Suppressor macrophage treated with lipopolysaccharide for 4 hours (primary cell): ENCODE measurements at places on chromosomes 11 and 22.

- peak; percentile 98 for DNase-seq
These were observed 108.8 kb upstream of the CD44 start for GRCh38 chr11:35029979-35030682.

GRCh38 chr22:40397396-40397795 lies 27.0 kb downstream of the SGSM3 start:
- no peak for DNase-seq

GRCh38 chr22:39937906-39938305 lies 22.3 kb upstream of the TMA7B start:
- no peak for DNase-seq

DNA sequence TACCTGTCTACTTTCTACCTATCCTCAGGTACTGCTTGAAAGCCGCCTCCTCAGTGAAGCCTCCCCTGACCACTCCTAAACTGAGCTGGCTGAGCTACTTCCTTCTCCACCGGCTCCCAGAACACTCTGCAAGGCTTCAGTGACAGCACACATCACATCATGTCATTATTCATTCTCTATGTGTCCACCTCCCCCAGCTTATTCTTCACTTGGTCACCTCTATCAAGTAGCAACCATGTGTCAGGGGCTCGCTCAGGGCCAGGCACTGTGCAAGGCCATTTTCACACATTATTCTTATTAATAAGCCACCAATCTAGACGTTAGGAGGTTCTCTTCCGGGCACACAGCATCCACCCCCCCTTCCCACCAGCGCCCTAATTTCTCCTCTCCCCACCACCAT lies 3.7 kb upstream of the ELFN2 start:
- DNase-seq, result no peak

- DNase-seq, result peak; percentile 85
These were observed 10.5 kb downstream of the TOLLIP start for GRCh38 chr11:1298695-1299492.

DNA sequence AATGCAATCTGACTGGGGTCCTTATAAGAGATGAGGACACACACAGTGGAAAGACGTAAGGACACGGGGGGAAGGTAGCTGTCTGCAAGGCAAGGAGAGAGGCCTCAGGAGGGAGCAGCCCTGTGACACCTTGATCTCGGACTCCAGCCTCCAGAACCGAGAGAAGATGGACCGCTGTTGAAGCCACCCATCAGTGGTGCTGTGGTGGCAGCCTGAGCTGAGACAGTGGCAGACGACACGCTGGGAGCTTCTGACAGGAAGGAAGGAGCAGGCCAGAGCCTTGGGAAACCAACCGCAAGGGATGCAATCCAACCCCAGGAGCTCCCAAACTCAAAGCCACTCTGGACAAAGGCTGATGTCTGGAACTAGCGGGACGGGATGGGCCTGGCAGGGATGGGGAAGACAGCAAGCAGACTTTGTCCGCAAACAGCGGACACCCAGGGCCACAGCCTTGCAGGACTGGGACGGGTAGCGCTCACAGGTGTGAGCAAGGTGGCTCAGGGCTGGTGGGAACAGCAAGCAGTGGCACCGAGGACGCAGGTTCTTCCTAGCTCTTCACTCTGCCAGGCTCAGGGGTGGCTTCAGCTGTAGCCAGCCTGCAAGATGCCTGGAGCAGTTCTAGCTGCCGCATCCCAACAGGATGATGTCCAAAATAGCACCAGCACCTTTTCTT lies 10.9 kb downstream of the LTO1 start:
- no peak for DNase-seq

- no peak for DNase-seq
These were observed 252.8 kb downstream of the JRKL start for GRCh38 chr11:96642583-96642982.

DNA sequence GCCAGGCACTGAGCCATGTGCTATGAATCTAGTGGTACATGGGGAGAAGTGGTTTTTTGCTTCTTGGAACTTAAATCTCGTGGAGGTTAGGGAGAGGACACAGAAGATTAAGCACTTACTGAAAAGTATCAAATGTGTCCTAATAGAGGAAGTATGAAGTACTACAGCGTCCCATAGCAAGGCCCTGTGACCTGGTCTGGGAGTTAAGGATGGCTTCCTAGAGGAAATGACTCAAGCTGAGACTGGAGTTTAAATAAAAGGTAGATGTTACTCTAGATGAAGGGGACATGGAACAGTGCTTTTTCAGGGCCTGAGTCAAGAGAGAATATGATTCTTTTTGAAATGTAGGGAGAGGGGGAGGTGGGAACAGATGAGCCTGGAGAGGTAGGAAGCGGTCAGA lies 202.9 kb downstream of the GRIK4 start:
- no peak for DNase-seq

DNA sequence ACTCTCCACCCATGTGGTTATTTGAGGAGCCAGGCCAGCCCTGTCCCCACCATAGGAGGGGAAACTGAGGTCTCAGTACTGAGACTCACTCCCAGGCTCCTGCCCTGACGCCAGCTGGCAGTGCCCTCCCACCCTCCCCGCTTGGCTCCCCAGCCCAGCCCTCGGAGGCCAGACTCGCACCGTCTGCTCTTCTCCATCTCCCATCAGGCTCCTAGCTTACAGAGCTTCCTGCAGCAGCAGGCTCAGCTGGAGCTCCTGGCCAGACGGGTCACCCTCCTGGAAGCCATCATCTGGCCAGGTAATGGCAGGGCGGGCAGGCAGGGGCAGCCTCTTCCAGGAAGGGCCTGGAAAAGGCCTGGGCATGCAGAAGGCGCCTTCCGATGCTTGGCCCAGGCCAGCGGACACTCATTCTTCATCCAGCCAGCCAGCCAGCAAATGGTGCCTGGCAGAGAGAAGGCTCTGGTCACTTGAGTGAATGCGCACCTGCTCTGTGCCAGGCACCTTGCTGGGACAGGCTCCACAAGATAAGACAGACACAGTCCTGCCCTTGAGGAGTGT lies 12.6 kb downstream of the RHBDD3 start:
- DNase-seq, result no peak

GRCh38 chr11:107696140-107696539 lies 15.7 kb downstream of the SLN start:
- DNase-seq, result no peak

GRCh38 chr22:24087071-24087795 lies 76.1 kb downstream of the CABIN1 start:
- DNase-seq, result no peak

GRCh38 chr11:8036002-8036802 lies 44.8 kb upstream of the TUB start:
- DNase-seq, result peak; percentile 33

GRCh38 chr22:45867118-45867905 lies 109.7 kb downstream of the WNT7B start:
- peak; percentile 6 for DNase-seq

DNA sequence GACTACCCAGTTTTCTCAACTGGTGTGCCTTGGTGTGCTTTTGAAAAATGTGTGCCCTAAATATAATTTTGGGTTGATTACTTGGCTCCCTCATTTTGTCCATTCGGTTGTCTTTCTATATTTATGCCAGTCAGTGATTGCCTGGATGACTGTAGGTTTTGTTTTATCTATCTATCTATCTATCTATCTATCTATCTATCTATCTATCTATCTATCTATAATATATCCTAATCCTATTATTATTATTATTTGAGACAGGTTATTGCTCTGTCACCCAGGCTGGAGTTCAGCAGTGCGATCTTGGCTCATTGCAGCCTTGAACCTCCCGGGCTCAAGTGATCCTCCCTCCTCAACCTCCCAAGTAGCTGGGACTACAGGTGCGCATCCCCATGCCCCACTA lies 111.4 kb upstream of the GRK3 start:
- no peak for DNase-seq

- no peak for DNase-seq
These were observed 1.0 kb upstream of the ADSL start for GRCh38 chr22:40345271-40345670.

DNA sequence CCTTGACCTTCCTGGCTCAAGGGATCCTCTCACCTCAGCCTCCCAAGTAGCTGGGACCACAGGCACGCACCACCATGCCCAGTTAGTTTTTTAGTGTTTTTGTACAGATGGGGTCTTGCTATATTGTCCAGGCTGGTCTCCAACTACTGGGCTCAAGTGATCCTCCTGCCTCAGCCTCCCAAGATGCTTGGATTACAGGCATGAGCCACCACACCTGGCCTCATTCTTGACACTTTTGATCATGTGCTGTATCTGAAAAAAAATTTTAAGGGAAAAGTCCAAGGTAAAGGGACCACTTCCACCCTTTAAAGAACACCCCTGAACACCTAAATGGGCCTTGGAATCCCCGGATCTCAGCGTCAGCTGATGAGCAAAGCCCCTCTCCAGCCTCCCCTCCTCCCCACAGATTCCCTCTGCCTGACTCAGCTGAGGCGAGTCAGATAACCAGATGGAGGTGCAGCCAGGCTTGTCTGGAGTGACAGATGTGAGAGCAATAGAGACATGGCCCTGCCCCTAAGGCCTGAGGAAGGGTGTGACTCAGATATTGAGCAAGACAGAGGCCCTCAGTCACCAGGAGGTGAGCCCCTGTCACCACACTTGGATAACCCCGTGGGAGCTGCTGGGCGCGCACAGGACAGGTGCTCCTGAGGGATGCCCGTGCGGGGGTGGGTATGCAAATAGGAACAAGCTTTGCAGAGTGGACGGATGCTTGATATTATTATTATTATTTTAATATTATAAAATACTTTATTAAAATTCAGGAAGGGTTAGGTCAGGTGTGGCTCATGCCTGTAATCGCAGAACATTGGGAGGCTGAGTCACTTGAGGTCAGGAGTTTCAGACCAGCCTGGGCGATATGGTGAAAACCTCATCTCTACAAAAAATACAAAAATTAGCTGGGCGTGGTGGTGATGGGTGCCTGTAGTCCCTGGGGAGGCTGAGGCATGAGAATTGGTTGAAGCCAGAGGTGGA lies 5.0 kb upstream of the CCDC88B start:
- DNase-seq, result peak; percentile 79

DNA sequence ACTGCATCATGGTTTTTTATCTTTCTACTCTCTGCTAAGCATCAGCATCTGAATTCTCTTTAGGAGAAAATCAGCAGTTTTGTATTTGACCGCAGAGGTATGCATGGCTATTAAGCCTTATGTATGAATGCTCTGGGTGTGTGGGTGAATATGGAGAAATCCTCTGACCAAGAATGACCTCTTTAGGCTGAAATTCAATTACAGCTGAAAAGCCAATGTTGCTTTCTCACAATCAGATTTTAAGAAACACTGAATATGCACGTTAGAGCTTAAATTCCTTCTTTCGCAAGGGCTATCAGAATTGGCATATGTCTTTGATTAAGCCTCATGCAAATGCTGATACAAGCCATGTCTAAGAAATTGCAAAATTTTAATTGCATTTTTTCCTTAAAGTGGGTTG lies 43.2 kb downstream of the ARHGAP42 start:
- no peak for DNase-seq

GRCh38 chr11:93467054-93467453 lies 76.1 kb downstream of the SMCO4 start:
- no peak for DNase-seq

DNA sequence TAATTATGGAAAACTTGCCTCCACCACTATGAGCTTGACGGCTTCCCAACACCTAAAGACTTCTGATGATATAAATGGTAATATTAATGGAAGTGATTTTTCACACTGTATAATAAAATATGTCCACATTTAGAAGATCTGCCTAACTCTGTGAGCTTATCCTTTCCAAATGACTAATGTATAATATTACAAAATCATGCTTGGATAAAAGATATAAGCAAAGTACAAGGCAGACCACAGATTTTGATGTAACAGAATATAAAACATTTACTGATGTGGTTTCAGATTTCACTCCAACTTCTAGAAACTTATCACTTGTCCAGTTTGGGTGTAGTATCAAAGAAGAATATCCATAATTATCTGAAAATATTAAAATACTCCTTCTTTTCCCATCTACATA lies 36.9 kb downstream of the GALNT18 start:
- DNase-seq, result no peak

DNA sequence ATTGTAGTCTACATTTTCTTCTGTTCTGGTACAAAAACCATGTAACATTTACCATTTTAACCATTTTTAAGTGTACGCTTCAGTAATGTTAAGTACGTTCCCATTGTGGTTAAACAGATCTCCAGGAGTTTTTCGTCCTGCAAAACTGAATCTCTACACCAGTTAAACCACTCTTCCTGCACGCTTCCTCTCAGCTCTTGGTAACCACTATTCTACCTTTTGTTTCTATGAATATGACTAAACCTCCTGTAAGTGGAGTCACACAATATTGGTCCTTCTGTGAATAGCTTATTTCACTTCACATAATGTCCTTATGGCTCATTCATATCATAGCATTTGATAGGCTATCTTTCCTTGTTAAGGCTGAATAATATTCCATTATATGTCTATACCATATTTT lies 7.1 kb upstream of the EXT2 start:
- no peak for DNase-seq

GRCh38 chr11:12235553-12235946 lies 125.2 kb downstream of the MICAL2 start:
- no peak for DNase-seq

DNA sequence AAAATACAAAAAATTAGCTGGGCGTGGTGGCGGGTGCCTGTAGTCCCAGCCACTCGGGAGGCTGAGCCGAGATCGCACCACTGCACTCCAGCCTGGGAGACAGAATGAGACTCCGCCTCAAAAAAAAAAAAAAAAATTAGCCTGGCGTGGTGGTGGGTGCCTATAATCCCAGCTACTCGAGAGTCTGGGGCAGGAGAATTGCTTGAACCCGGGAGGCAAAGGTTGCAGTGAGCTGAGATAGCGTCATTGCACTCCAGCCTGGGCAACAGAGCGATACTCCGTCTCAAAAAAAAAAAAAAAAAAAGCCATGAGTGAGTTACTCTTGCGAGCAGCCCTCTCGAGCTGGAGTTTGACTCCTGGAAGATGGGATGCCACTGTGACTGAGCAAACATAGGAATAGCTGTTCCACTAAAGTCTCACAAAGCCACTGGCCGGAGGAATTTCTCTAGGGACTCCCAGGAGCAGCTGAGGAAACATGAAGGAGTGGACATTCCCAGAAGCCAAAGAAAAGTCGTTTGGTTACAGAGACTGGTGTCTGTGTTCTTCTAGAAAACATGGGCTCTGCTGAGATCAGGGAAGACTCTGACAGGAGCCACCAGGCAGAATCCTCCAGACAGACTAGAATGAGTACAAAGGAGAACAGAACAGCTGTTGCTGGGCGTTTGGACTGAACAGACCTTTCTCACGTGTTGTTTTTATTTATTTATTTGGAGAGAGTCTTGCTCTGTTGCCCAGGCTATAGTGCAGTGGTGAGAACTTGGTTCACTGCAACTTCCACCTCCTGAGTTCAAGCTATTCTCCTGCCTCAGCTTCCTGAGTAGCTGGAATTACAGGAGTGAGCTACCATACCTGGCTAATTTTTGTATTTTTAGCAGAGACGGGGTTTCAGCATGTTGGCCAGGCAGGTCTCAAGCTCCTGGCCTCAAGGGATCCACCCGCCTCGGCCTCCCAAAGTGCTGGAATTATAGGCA lies 32.4 kb upstream of the MYH9 start:
- no peak for DNase-seq
